Astrocyte of the hippocampus (primary cell): ENCODE measurements at places on chromosomes 1 and 21.

GRCh38 chr1:220817907-220818306 lies 31.2 kb downstream of the MTARC1 start:
- DNase-seq = no peak

DNA sequence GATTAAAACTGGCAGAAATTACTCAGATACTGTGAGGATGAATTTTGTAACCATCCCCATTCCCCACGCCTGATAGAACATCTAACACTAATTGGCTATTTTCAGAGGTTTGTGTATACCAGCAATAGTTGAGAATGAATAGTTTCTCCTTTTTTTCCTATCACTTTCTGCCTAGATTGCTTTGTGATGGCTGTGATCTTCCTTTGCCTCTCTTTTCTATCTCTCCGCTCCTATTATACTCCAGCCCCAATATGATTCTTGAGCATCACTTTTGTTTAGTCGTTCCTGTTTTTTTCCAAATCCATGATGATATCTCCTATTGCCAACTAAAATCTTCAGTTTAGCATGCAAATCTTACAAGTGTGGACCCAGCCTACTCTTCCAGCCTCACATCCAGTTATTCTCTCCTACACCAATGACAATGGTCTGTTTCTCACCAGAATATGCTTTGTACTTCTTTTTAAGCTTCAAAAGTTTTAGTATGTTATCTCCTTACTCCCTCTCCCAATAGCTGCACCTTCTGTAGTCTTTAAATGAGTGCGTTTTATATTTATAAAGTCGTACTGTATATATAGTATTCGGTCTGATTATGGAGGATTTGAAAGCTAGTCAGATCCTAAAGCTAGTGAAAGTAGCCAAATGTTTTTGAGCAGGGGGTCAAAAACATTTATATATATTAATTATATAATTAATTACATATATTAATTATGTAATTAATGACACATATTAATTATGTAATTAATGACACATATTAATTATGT lies 25.2 kb downstream of the MAGI3 start:
- peak; percentile 16 for DNase-seq

GRCh38 chr1:175129644-175129996 lies 62.0 kb downstream of the TNN start:
- DNase-seq = no peak

DNA sequence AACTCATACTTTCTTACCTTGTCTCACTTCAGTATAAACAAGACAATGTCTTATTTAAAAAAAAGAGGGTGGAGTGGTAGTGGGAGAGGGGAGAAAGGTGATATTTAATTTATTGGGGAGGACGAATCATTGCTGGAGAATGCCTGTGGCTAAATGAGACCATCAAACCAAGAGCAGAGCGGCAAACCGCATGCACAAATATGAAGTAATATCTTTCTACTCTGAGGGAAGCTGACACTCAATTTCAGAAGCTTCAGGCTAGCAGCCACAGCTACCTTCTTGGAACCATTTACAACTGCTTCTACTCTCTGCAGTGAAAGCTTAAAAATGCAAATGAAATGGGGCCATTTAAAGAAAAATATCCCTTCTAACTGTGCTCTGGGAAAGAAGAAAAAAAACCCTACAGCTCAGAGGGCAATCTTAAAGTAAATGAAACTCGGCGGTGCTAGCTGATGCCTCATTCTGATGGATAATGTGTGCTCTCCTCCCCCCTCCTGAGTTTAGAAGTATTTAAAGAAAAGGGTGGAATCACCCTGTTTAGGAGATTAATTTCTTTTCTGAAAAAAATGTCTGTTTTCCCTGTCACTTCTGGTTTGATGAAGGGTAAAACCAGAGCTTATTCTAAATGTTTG lies 178.2 kb upstream of the CAMK1G start:
- peak; percentile 67 for DNase-seq

DNA sequence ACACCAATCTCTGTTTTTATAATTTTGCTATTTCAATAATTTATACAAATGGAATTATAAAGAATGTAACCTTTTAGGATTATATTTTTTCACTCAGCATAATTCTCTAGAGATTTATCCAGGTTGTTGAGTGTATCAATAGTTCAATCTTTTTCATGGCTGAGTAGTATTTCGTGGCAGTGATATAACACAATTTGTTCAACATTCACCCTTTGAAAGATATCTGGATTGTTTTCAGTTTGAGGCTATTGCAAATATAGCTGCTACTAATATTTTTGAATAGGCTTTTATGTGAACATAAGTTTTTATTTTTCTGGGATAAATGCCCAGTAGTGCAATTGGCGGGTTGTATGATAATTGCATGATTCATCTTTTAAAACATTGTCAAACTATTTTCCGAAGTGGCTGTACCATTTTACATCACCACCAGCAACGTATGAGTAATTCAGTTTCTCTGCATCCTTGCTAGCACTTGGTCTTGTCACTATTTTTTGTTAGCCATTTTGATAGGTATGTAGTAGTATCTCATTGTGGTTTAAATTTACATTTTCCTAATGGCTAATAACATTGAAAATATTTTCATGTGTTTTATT lies 55.6 kb upstream of the ABCD3 start:
- no peak for DNase-seq

GRCh38 chr21:42427809-42428419 lies 24.2 kb downstream of the UBASH3A start:
- DNase-seq = no peak

GRCh38 chr1:32341186-32341757 lies 5.2 kb upstream of the MARCKSL1 start:
- DNase-seq = no peak

DNA sequence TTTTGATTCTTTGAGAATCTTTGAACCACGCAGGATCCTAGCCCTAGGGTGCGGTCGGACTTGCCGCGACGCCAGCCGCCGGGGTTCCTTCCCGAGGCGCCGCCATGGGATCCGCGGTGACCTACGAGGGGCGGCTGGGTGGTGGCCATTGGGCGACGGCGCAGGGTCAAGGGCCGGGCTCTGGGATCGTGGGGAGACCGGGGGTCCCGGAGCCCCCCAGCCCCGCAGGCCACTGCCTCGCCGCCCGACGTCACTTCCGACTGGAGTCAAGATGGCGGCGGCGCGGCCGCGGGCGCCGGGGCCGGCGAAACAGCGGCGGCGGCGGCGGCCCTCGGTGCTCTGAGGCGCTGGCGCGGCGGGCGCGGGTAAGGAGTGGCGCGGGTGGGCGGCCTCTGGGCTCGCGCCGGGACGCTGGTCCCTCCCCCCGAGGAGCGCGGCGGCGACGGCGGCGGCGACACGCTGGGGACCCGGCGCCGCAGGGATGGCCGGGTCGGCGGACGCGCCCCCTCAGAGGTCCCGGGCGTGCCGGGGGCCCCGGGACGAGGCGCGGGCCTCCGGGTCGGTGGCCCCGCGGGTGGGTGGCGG lies at the start of gene PRDM2:
PRDM2 (plus strand) TSS at position 253 of the 585 bp plus-strand sequence. CDS start 15,418 bp downstream, outside the sequence.
- DNase-seq = peak; percentile 82

DNA sequence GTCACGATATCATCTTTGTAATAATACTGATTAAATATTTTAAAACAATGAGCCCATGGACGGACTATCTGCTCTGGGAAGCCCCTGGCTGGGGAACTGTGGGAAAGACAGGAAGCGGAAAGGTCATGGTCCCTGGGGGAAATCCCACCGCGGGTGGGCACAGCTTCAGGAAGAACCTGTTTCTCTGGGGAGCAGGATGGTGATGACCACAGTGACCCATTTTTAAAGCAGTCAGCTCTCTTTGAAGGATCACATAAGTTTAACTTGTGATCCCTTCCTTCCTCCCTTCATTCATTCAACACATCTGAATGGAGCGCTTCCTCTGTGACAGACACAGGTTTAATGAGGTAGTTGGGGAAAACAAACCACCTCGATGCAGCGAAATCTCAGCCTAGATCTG lies 73.0 kb downstream of the DHRS3 start:
- DNase-seq = no peak

DNA sequence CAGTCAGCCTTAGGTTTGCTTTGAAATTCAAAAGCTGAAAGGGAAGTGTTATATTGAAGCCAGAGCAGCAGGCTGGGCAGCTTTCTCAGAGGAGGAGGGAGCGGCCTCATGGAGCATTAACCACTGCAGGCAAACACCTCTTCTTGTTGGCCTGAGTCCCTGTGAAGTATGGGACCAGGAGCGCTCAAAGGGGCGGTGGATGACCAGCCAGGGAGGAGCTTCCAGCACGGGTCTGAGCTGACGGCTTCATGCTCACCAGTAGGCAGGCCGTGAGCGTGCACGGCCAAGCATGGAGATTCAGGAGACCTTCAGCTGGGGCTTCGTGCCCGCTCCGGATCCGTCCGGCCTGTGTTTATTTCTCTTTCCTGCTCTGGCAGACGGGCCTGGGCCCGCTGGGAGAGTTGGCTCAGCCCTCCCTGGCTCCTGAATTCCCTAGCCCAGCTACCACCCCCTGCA lies 245.2 kb downstream of the TRABD2B start:
- no peak for DNase-seq

DNA sequence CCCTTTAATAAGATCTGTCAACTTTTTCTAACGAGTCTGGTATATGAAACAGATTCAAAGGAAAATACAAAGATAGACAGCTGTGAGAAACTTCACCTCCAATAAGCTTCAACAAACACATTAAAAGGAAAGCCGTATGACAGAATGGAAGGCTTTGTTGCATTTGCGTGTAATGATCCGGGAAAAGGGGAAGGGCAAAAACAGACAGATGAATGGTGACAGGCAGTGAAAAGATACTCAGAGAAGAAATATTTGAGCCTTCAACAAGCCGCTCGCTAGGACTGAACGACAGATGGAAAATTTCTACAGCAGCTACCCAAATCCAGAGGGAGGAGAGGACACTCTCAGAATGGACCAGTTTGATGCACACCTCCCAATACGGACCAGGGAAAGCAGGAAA lies 14.9 kb downstream of the COPA start:
- DNase-seq = peak; percentile 9

GRCh38 chr1:25109531-25109951 lies 122.8 kb downstream of the SYF2 start:
- DNase-seq = no peak

- DNase-seq = no peak
These were observed 319.8 kb upstream of the SPAG17 start for GRCh38 chr1:118504867-118505266.

GRCh38 chr21:34205811-34206571 lies 132.6 kb downstream of the MRPS6 start:
- no peak for DNase-seq

- no peak for DNase-seq
These were observed 147.4 kb upstream of the NRIP1 start for GRCh38 chr21:15212206-15212605.

DNA sequence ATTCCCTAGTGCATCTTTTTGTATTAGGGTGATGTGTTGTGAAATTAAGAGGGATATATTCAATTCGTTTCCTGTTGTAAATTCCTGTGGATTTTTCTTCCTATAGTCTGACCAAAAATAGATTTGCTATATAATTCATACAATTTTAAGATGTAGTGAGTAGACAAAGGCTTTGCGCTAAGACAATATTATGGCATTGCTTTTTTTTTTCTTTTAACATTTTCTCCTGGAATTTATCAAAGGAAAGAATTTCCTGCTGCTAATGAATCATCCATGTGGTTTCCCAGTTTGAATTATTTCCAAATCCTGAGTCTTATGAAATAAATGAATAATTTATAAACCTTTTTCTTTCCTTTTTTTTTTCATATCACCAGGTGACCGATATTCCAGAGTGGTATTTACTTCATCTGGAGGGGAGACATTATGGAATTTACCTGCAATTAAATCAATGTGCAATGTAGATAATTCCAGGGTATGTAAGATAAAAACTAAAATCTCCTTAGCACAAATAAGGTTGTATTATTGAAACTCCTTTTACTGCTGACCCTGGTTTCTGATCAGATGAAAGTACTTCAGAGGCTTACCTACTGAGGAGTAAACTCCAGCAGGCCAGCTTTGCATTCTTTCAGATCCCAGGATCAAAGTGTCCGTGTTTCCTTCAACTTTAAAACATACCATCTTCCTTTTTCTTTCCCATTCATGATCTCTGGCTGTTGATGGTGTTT lies 148.4 kb downstream of the TLR5 start:
- peak; percentile 75 for DNase-seq

DNA sequence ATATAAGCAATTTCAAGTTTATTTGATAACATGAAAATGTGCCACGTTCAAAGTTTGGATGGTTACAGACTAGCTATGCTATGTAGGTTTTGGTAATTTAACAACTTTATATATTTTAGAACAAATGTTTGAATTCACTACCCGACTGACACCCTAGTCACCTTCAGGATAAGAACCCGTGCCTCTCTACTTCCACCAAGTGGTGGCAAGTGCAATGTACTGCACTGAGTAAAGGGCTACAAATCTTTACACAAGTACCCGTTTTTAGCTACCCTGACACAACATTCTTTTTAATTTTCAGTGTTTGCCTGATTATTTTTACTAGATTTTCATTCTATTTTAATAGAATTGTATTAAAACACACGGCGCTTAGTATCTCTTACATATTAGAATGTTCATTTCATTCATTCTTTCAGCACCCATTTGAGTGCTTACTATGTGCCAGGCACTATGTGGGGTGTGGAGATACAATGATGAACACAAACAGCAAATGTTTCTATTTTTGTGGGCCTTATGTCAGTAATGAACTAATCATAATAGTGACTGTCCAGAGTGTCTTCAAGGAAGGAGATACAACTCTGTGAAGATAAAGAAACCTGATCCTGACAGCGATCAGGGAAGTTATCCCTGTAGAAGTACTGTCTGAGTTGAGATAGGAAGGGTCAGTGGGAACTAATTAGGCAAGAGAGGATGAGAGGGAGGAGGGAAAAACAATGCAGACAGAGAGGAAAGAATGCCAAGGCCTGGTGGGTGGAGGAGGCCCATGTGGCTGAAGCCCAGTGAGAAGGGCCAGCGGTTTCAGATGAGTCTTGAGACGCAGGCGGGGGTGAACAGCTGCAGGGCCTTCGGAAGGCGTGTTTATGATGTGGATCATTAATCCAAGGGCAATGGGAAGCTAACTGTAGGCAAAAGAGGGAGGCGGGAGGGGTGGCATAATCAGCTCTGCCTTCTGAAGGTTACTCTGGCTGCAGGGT lies 3.8 kb downstream of the LCA5L start:
- peak; percentile 71 for DNase-seq

DNA sequence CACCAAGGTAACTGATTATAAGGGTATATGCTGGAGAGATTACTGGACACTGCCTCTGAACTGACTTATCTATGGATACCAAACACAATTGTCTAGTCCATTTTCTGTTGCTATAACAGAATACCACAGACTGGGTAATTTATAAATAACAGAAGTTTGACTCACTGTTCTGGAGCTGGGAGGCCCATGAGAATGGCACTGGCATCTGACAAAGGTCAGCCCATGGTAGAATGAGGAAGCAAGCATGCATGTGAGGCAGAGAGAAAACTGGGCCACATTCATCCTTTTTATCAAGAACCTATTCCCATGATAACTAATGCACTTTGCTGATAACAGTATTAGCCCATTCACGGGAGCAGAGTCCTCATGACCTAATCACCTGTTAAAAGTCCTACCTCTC lies 37.4 kb downstream of the FCER1A start:
- DNase-seq = no peak

GRCh38 chr21:30710499-30710898 lies 8.1 kb downstream of the KRTAP21-3 start:
- DNase-seq = no peak

GRCh38 chr1:153028766-153029165 lies 2.2 kb upstream of the SPRR1B start:
- DNase-seq = no peak
